ENCODE measurements at places on chromosomes 5 and 9.
A peak's percentile ranks its signal among the peaks of the same experiment; 100 is the strongest.

DNA sequence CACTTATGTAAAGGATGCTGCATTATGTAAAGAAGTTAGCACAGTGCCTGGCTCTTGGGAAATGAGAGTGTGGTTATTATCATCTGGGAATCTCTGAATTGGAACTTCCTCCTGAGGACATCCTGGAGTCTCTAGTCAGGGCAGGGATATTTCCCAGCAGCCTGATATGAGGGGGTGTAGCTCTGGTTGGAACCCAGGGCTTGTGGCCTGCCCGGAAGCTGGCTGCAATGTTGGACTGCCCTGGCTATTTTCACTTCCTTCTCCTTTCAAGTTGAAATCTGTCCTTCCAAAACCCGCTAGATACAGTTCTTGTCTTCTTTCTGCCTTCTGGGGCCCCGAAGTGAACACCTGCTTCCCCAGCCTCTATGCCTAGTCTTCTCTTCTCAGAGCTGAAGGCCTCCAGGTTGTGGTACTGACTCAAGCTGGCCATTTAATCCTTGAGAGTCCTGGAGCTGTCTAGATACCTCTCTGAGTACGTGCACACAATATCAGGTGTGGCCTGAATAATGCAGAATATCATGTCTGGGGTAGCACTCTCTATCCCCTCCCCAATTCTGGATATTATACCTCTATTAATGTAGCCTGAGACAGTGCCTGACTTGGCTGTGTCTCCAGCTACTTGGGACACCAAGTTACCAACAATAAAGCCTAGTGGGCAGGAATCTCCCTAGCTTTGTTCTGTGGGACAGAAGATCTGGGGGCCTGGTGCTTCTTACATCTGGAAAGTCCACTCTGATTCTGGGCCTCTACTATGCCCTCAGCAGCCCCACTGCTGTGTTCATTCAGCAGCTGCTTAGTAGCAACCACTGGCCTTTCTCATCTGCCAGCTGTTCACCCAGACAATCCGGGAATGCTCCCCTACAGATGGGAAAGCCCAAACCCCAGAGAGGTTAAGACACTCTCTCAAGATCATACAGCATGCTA is 45.0 kb downstream of the SLC6A7 start:
- no peak for DNase-seq

DNA sequence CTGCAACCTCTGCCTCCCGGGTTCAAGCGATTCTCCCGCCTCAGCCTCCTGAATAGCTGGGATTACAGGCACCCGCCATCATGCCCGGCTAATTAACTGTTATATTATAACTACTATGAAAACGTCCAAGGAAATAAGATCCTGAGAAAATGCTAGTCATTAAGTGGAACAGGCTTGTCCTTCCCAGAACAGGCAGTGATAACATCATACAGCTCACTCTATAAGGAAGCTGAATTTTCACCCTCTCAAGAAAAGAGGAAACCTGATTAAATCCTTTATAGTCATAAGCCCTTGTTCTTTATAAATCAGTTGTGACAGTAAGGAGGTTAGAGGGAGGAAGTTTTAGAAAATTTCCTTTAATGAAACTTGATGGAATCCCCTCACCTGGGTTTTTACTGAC is 163.9 kb upstream of the CLINT1 start:
- no peak for DNase-seq

- DNase-seq: no peak
Observed at GRCh38 chr5:96081276-96081858, 119.7 kb upstream of the ELL2 start.

DNA sequence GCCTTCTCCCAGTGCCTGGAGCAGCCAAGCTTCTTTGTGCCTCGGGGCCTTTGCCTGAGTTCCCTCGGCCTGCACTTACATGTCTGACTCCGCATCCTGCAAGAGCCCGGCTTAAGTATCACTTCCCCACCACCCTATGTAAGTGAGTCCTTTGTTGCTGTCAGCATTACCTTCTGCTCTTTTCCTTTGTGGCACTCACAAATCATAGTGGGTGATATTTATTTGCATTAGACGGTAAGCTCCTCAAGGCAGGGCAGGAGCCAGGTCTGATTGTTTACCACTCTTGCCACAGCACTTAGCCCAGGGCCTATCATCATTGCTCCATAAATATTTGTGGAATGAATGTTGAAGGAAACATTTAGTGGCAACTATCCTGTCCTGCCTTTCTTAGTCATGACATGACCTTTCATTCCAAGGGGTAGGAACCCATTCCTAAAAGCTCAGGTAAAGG is 4.8 kb downstream of the GM2A start:
- peak; percentile 24 for DNase-seq

GRCh38 chr9:107862881-107863280 is 373.3 kb upstream of the KLF4 start:
- no peak for DNase-seq

- DNase-seq: peak; percentile 23
Observed at GRCh38 chr5:55438998-55439397, 95.8 kb downstream of the PLPP1 start.

DNA sequence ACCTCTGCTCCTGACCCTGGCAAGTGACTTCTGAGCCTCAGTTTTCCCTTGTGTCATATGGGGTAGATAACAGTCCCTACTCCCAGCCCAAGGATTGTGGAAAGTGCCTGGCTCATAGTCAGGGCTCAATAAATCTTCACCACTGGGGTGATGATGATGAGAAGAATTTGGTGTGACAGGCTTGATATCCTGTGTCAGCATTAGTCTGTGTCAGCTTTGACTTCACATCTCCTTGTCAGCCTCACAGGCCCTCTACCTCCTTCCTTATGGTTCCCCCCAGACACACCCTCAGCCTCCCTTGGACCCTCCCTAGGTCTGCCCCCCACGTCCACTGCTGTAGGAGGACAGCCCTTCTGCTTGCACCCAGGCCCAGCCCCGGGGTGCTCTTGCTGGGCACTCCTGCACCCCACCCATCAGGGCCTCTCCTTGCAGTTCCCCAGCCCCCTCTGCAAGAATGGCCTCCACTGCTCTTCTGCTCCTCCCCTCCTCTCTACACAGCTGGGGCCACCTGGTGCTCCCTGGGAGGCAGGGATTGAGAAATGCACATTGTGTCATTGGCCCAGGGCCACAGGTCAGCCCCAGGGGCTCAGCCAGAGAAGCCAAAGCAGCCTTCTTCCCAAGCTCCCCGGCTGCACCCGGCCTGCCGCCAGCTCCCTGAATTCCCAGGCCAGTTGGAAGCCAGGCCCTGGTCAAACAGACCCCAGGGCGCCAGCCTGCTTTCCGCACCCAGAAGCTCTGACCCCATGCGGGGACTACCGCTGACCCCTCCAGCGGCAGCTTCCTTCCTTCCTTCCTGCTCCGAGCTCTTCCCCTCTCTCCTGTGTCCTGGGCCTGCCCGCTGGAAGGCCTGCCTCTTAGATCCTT is 7.7 kb downstream of the FGFR4 start:
- peak; percentile 41 for DNase-seq

DNA sequence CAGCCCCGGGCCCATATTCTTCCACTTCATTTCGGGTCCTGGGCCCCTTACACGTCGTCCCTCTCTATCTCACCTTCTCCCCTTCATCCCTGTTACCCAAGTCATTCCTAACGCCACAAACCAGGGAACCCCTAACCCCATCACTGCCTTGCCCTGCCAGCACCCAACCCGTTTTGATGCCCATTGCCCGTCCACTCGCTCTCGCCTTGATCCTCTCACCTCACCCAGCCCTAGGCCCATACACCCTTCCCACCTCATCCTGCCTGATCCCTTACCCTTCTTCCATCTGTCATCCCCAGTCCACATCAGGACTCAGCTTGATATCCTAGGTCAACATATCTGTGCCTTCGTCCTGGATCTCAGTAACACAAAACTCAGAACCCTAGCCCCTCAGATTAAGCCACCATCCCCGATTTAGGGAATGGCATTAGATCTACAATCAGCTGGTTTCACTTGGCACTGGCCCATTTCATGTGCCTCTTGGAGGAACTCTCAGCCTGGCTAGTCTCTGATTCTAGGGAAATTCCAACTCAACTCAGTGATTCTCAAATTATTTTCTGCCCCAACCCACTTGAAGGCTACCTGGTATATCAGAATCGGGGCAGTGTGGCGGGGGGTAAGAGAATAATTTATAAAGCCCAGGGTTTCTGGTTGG is 489 bp downstream of the CHMP5 start:
- no peak for DNase-seq

- no peak for DNase-seq
Observed at GRCh38 chr5:124996023-124996763, 249.8 kb upstream of the ZNF608 start.

- DNase-seq: no peak
Observed at GRCh38 chr5:172447646-172448365, 6.5 kb downstream of the SH3PXD2B start.

DNA sequence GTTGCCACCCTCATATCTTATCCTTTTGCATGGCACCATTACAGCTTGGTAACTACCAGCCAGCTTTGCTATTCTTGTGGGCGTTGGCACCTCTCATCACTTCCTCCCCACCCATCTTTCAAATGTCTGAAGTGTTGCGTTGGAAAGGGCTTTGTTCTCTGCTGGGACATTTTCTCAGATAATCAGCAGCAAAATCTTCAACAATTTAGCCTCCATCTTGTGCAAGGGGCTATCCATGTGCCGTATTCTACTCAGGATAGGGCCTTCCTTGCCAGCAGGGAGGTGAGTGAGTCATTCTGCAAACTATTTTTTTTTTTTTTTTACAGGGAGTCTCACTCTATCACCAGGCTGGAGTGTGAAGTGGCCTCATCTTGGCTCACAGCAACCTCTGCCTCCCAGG is 62.1 kb upstream of the NUDT12 start:
- no peak for DNase-seq

GRCh38 chr5:18888821-18889220 is 1099.2 kb downstream of the CDH18 start:
- no peak for DNase-seq

GRCh38 chr5:59041355-59041754 is 458.5 kb downstream of the RAB3C start:
- no peak for DNase-seq

GRCh38 chr5:163162645-163163044 is 274.8 kb upstream of the CCNG1 start:
- DNase-seq: no peak

DNA sequence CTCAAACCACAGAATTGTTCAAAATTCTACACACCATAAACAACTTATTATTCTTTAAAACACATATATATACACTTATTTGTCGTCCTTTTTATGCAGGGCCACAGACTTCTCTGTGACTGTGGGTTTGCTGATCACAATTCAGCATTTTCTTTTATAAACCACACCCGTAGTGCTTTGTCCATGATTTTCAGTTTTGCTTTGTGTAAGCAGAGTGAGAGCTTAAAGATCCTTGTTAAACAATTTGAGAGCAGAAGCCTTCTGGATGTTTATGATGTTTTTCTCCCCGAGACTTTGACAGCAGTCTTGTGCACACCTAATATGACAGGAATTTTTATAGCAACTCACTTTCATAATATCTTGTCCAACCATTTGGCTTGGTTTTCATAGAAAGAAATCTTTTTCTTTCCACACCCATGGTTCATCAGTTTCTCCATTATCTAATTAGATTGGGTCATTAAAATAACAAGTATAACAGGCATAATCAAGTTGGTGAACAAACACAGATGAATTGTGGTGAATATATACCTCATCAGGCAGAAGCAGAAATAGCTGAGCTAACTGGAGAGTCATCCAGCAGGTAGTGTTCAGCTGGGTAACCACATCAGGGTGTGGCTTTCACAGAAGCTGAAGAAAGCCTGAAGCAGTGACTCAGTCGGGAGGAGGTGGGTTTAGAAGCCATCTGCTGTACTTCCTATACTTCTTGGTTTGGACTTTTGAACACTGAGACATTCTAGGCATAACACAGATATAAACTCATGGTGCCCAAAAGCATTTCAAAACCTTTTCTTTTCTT is 232.8 kb downstream of the DOCK8 start:
- no peak for DNase-seq

GRCh38 chr9:134247918-134248631 is 78.2 kb upstream of the RXRA start:
- DNase-seq: no peak

DNA sequence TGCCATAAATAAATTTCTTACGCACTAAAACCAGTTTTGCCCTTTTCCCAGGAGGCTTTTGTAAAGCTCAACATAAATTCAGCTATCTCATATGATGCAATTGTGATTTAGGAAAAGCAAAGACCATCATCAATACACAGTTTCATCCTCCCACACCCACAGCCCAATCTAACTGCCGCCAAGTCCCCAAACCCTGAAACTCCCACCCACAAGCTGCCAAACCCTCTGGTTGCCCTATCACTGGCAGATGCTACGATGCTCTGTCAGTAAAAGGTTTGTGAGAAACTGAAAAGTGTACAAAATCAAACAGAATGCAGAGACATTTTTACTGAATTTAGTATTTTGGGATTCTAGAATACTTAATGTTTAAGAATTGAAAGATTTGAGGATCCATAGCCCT is 42.8 kb upstream of the NR4A3 start:
- no peak for DNase-seq

- no peak for DNase-seq
Observed at GRCh38 chr9:134693011-134693410, 51.4 kb downstream of the COL5A1 start.

DNA sequence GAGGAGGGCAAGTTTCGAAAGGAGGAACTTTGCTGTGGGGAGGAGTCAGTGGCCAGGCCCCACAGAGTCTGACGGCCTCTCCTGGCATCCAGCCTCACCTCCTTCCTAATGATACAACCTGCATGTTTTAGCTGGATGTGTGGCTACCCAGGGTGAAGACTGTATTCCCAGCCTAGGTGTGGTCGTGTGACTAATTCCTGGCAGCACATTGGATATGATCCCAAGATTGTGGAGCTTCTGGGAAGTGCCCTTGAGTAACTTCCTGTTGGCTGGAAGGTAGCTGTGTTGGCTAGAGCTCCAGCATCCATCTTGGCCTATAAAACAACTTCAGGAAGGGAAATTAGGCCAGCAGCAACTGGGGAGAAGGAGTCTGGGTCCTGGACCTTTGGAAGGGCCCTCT is 19.0 kb upstream of the LPCAT1 start:
- DNase-seq: peak; percentile 60

- no peak for DNase-seq
Observed at GRCh38 chr5:161535762-161536161, 10.8 kb downstream of the GABRB2 start.
